Dermis microvascular lymphatic vessel endothelial cell (primary cell): ENCODE measurements at places on chromosomes 13 and 19. TPM values are rescaled to one million over a fixed set of nuclear protein-coding genes. Genes with fewer than 3 reads are reported as not detected.

Gene FXYD1
- total RNA-seq: not detected in 2 replicates

Gene CLEC17A
- not detected in 2 replicates for total RNA-seq

Gene POU4F1
- under 0.01 TPM in 2 replicates for total RNA-seq

Gene CFAP97D2
- total RNA-seq: not detected in 2 replicates

Gene LIM2
- not detected in 2 replicates for total RNA-seq

Gene CEACAM3
- total RNA-seq: not detected in 2 replicates

Gene KLHL1
- not detected in 2 replicates for total RNA-seq

Gene IRGC
- total RNA-seq: not detected in 2 replicates

Gene ZNF837
- total RNA-seq: 1.7 and 3.7 TPM in 2 replicates

Gene SPTBN4
- under 0.01 TPM in 1 of 2 replicates, not detected in the other for total RNA-seq

Gene RASGRP4
- total RNA-seq: not detected in 2 replicates

Gene CACNG6
- 0.38 and 0.77 TPM in 2 replicates for total RNA-seq

Gene BEST2
- total RNA-seq: not detected in 2 replicates

Gene CD209
- under 0.01 TPM in 2 replicates for total RNA-seq

Gene CHST8
- under 0.01 TPM in 2 replicates for total RNA-seq

Gene TLE6
- 0.90 and 2.8 TPM in 2 replicates for total RNA-seq

Gene KIR3DL1
- total RNA-seq: not detected in 2 replicates

Gene LILRB2
- not detected in 2 replicates for total RNA-seq

Gene YJU2
- 15.3 and 17.4 TPM in 2 replicates for total RNA-seq

Gene ZNF600
- total RNA-seq: 3.3 and 3.9 TPM in 2 replicates

Gene KLK14
- total RNA-seq: not detected in 2 replicates

Gene CCL25
- not detected in 2 replicates for total RNA-seq

Gene NTF4
- total RNA-seq: not detected in 2 replicates

Gene DHDH
- total RNA-seq: 0.13 TPM in 1 of 2 replicates, not detected in the other

Gene PSG1
- 0.13 and 0.76 TPM in 2 replicates for total RNA-seq

Gene MYPOP
- total RNA-seq: 0.64 and 1.8 TPM in 2 replicates

Gene FAM216B
- not detected in 2 replicates for total RNA-seq

Gene ZNF480
- total RNA-seq: 3.2 and 5.2 TPM in 2 replicates

Gene EFNA2
- 0.13 and 0.25 TPM in 2 replicates for total RNA-seq

Gene PTGER1
- total RNA-seq: 0.13 and 0.25 TPM in 2 replicates

Gene KCNC3
- 0.13 and 0.76 TPM in 2 replicates for total RNA-seq

Gene LILRA1
- total RNA-seq: not detected in 2 replicates

Gene TEKTIP1
- total RNA-seq: not detected in 2 replicates

Gene DLEU7
- total RNA-seq: not detected in 2 replicates

Gene FREM2
- not detected in 2 replicates for total RNA-seq

Gene IZUMO2
- not detected in 2 replicates for total RNA-seq

Gene PRODH2
- total RNA-seq: not detected in 2 replicates
